ENCODE measurements at places on chromosomes 1 and 21. TPM values are rescaled to one million over a fixed set of nuclear protein-coding genes. Genes with fewer than 3 reads are reported as not detected.

Gene MPZ
- total RNA-seq = 2.5 TPM

Gene ZSWIM5
- under 0.01 TPM for total RNA-seq

Gene SPTA1
- total RNA-seq = under 0.01 TPM

Gene PRRX1
- 0.67 TPM for total RNA-seq

Gene STIL
- 26.4 TPM for total RNA-seq

Gene FNDC10
- total RNA-seq = 9.9 TPM

Gene EPS8L3
- not detected for total RNA-seq

Gene ADAM30
- total RNA-seq = not detected

Gene BARHL2
- not detected for total RNA-seq

Data from melanocyte of skin (primary cell).